Stimulated activated CD8-positive, alpha-beta memory T cell treated with anti-CD3 and anti-CD28 coated beads, Interleukin-15, amount 100 ng/mL, for 48 hours (primary cell): ENCODE measurements at places on chromosomes 3 and 15.

DNA sequence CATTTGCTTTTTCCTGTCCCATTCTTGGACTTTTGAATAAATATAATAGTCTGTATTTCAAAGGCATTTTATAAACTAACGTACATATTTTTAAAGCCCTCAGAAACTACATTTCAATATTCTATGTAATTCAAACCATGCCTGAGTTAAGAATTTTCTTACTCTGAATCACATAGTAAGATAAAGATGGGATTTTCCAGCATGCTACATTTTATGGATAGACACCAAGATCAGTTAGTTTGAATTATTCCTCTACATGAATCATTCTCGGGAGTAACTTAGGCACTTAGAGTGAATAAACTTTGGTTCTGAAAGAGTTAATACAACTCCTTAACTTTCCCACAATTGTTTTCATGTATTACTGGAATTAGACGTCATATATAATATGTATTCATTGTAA is 713.3 kb upstream of the CBLB start:
- no peak for DNase-seq

DNA sequence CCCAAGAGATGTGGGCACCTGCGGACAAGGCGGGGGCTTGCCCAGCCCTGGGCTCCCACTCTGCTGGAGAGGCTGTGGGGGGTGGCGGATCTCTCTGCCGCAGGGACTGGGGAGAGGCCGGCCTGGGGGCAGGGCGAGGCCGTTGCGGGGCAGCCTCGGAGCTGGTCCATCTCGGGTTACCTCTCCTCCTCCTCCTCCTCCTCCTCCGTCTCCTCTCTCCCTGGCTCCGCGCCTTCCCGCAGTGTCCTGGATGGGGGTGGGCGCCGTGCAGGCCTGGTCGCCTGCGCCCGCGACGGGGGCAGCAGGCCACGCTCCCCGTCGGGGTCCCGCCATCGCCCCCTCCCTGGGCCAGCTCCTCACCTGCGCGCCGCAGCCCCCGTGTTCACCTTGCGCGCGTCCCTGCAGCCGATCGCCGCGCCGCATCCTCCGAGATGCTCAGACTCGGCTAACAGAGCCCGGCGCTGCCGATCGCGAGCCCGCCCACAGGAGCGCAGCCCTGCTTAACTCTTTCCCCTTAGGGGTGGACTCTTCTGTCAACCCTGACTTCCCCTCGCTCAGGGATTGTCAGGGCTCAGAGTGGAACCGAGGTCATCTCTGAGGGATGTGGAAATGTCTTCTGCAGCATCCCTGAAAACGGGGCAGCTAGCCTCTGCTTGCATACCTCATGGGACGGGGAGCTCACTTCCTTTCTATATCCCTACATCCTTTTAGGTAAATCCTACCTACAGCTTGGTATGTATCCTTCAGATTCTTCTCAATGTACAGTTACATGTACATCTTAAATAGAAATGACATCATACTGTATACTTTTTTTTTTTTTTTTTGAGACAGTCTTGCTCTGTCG is at the start of gene PRRT3:
PRRT3 (minus strand) TSS at position 447 of the 844 bp plus-strand sequence. CDS start 2,293 bp downstream, outside the sequence.
- no peak for DNase-seq

DNA sequence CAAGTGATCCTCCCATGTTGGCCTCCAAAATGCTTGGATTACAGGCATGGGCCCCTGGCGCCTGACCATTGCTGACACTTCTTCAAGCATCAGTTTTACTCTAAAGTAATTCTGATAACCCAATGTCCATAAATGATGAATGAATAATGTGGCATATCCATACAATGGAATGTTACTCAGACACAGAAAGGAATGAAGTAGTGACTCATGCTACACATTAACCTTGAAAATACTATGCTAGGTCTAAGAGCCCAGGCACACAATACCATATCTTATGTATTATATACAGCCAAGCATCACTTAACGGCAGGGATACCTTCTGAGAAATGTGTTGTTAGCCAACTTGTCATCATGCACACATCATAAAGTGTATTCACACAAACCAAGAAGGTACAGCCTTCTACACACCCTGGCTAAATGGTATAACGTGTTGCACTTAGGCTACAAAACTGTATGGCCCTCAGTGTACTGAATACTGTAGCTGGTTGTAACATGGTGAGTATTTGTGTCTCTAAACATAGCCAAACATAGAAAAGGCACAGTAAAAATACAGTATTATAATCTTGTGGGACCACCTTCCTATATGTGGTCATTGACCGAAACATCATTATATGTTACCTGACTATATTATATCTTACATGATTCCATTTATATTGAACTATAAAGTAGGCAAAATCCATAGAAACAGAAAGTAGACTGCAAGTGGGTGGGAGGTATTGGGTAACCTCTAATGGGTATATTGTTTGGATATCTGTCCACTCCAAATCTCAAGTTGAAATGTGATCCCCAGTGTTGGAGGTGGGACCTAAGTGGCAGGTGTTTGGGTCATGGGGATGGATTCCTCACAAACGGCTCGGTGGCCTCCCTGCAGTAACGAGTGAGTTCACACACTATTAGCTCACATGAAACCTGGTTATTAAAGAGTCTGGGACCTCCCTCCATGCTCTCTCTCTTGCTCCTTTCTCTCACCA is 31.4 kb downstream of the MKRN2 start:
- DNase-seq, result no peak

- peak; percentile 65 for DNase-seq
These were observed 253.0 kb upstream of the RASGRP1 start for GRCh38 chr15:38817427-38818156.

- no peak for DNase-seq
These were observed 9.9 kb upstream of the SAMD7 start for GRCh38 chr3:169901453-169901852.

DNA sequence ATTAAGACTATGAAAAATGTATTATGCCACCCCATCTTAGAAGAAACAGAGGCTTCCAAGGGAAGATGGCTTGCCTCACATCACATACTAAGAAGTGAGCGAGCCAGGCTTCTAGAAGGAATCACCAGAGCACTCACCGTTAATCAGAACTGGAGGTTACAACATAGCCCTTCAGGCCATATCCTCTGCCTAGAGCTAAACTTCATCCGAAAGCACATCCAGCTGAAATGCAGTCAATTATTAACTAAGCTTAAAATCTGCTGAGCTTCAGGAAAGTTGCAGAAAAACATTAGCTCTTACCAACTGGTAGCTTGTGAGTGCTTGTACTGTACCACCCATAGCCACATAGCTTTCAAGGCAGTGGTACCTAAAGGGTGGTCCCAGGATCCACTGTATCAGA is 483.2 kb downstream of the TBL1XR1 start:
- no peak for DNase-seq

GRCh38 chr15:88385078-88385700 is 82.0 kb downstream of the MRPL46 start:
- no peak for DNase-seq

- no peak for DNase-seq
These were observed 8.7 kb upstream of the P2RY12 start for GRCh38 chr3:151393146-151393830.

DNA sequence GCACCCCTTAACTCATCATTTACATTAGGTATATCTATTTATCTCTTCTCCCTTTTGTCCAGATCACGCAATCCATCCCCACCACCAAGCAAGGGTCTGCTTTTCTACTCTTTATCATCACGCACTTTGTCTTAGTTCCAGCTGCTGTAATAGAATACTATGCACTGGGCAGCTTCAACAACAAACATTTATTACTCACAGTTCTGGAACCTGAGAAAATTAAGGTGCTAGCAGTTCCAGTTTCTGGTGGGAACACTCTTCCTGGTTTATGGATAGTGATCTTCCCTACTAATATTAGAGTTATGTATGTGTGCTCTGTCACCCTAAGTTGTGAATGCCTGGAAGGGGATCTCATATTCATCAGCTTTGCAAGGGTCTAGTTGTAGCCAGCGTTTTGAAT is 687.0 kb downstream of the NTRK3 start:
- no peak for DNase-seq

- no peak for DNase-seq
These were observed 158.9 kb downstream of the NUP210 start for GRCh38 chr3:13261104-13261830.

GRCh38 chr3:10600726-10601125 is 95.3 kb upstream of the ATP2B2 start:
- DNase-seq, result no peak

DNA sequence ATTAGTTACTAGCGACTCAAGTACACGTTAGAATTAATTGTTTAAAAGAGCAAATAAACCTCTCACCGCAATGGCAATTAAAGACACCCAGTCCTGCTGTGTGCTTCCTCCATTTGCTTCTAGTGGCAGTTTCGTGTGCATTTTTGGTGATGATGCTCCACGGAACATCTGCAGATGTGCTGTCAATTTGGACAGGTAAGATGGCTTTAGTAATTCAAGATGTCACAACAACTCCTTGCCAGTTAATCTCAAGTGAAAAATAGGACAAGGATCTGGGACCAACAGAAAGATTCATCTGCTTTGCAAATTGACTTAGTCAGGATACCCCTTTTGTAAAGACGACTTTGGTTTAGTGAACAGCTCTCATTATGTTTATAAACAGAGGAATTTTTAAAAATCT is 320.9 kb downstream of the GABRB3 start:
- DNase-seq, result no peak

GRCh38 chr3:16883057-16883722 is 1.6 kb upstream of the PLCL2 start:
- no peak for DNase-seq

GRCh38 chr15:28993720-28994053 is 107.9 kb downstream of the APBA2 start:
- DNase-seq, result no peak
